ENCODE measurements at places on chromosomes 13 and 19.

DNA sequence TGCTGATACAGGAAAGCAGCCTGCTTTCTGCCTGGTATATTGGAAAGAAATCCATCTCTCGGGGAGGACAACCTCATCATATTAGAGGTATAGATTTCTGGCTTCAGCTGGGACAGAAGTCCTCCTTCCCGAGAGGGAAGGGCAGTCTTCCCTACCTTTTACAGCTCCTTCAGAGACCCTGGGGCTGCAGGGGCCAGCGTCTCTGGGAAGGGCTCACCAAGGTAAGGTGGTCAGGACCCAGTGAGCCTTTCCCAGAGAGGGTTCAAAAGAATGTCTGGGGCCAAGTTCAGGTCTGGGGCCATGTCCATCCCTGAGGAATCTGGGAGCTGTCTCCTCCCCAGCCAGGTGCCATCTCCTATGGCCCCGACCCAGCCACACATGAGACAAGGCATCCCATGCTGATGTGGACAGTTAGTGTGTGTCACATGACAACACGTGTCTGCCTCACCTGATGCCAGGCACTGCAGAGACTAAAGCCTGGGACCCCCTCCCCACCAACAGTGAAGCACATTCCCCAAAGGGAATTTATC, 136.4 kb downstream of the URI1 start:
- DNase-seq, result no peak

GRCh38 chr13:39012608-39013007, 22.0 kb upstream of the STOML3 start:
- DNase-seq, result no peak

GRCh38 chr13:54628383-54628782, 1599.8 kb downstream of the OLFM4 start:
- DNase-seq, result no peak

DNA sequence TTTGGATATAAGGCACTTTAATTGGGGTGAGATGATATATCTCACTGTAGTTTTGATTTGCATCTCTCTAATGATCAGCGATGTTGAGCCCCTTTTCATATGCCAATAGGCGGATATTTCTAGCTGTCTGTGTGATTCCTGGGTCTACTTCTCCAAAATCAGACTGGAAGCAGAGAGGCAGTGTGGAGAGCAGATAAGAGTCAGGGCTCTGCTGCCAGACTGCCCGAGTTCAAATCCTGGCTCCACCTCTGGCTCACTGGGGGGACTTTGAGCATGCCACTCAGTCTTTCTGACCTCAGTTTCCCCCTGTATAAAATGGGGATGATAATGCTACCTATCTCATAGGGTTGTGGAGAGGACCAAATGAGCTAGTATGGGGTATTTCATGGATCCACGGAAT, 24.0 kb upstream of the ACP7 start:
- no peak for DNase-seq

- DNase-seq, result no peak
Observed at GRCh38 chr19:46620716-46621115, 4.2 kb downstream of the PTGIR start.
